ENCODE measurements at places on chromosomes 5 and 9.
A peak's percentile ranks its signal among the peaks of the same experiment; 100 is the strongest.

DNA sequence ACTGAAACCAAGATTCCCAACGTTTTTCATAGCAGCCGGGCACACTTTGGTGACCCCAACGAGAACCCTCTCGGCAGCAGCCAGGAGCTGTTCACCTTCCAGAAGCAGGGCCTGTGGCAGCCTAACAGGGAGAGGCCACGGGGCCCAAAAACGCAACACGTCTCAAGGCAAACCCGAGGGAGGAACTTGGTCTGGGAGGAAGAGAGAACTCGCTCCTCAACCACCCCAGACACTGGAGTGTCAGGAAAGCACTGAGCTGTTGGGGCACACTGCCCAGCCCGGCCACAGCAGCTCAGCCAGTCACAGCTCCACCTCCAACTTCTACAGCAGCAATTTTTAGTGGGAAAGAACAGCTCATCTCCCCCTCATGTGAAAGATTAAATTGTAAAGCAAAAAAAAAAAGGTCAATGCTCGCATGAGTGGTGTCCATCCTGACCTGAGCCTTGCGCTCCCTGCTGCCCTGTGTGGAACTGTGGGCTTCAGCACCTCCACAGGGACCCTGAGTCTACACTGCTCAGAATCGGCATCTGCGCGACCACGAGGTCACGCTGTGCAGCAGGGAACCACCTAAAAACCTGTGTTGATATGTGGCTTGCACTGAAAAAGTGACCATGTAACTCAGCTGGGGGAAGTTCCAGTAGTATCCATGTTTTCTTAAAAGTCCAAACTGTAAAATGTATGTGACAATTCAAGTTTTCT, 55.0 kb downstream of the IPPK start:
- DNase-seq = no peak

- DNase-seq = no peak
These were observed 9.4 kb downstream of the G3BP1 start for GRCh38 chr5:151781201-151781600.

GRCh38 chr9:79060766-79061165, 511.0 kb upstream of the TLE4 start:
- DNase-seq = no peak

GRCh38 chr9:86924206-86924605, 23.1 kb downstream of the GAS1 start:
- no peak for DNase-seq

- DNase-seq = no peak
These were observed 27.9 kb downstream of the C1QTNF2 start for GRCh38 chr5:160342413-160342941.

- peak; percentile 41 for DNase-seq
These were observed 446 bp downstream of the NXNL2 start for GRCh38 chr9:88535226-88536022.

DNA sequence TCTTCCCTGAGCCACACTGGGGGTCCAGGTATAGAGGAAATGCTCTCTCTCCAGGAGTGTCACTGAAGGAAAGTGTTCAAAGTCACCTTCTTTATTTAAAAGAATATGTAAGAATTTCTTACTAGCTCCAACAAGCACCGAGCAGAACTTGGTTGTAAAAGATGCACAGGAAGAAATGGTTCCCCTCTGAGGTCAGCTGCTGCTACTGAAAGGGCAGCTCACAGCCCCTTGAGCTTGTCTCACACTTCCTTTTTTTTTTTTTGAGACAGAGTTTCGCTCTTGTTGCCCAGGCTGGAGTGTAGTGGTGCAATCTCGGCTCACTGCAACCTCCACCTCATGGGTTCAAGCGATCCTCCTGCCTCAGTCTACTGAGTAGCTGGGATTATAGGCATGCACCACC, 77.2 kb downstream of the PRRT1B start:
- no peak for DNase-seq

GRCh38 chr5:87051502-87052113, 216.1 kb upstream of the RASA1 start:
- DNase-seq = no peak

- no peak for DNase-seq
These were observed 186.7 kb downstream of the MARCHF11 start for GRCh38 chr5:15992918-15993317.

DNA sequence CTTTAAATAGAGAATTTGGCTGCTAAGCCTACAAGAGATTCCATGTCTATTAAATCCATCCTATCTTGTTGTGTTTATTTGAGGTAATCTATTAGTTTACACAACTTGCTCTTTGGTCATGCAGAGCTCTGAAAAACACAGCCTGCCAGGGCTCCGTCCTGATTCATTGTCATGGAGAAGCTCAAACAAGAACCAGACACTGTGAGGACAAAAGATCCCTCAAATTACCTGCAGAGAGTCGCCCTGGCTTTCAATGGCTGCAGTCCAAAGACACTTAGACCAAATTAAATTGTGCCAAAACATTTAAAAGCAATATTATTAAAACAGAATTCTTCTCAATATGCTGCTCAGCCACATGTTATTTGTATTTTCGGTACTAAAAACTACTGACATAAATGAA, 60.1 kb downstream of the CDH18 start:
- DNase-seq = no peak

DNA sequence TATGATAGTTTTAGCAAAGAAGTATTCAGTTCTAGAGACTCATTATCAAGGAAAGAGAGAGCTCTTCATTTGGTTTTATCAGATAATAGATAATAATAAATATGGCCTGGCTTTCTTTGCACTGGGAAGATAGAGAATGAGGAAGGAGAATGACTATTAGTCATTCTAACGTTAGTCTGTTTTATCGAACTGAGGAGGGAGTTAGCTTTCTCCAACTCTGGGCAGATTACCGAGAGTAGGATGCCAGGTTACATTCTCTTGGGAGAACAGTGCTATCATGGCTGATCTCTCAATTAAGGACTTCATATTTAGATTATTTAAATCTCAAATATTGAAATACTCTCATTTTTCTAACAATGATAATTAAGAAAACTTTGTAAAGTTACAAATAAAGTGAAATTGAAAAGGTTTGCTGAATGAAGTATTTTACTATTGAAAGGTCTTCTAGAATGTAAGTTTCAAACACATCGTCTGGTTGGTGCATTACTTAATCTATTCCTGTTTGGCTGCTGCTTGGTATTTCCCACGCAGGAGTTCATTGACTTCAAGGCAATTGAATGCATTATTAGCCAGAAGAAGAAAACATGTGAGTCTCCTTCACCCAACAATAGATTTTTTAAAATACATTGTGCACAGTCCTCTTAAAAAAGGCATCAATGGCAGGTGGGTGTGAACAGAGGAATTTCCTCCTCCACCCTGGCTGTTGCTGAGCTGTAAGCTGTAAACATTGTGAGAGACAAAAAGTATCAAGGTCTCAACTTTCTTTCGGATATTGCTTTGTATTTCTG, 140.8 kb downstream of the C9orf152 start:
- no peak for DNase-seq

DNA sequence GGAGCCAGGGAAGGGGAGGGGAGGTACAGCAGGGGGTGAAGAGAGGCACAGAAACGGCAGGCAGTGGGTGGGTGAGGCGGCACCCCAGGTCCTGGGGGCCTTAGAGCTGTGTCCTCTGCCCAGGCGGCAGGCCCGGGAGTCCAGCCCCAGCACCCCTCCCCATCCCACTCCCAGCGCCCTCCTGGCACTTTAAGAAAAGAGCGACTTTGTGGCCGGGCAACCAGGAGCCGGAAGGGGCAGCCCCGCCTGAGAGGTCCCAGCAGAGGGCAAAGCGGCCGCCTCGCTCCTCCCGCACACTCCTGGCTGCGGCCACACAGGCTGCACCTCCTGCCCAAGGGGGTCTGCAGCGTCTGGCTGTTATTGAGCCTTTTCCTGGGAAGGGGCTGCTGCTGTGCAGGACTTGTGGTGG, 42.6 kb downstream of the NACC2 start:
- DNase-seq = peak; percentile 55

- DNase-seq = no peak
These were observed 576.7 kb downstream of the PTPRD start for GRCh38 chr9:10036095-10036494.

- DNase-seq = no peak
These were observed 533.4 kb upstream of the BRINP1 start for GRCh38 chr9:119902611-119903010.

DNA sequence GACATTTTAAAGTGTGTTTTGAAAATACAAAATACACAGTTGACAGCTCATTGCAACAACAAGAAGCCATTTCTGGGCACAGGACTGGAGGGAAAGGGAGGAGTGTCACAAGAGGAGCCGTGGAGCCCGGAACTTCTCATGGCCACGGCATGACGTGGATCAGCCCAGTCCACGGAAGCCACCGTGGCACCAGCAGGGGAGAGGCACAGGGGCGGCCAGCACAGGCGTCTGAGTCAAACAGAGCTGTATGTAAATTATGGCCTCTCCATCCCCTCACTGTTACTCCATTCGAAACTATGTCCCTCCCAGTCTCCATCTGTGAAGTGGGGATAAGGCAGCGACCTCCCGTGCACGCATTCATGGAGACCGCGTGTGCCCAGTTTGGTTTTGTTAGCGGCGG, 165.6 kb upstream of the IRX2 start:
- no peak for DNase-seq

GRCh38 chr5:60510049-60510448, 189.9 kb downstream of the DEPDC1B start:
- no peak for DNase-seq

DNA sequence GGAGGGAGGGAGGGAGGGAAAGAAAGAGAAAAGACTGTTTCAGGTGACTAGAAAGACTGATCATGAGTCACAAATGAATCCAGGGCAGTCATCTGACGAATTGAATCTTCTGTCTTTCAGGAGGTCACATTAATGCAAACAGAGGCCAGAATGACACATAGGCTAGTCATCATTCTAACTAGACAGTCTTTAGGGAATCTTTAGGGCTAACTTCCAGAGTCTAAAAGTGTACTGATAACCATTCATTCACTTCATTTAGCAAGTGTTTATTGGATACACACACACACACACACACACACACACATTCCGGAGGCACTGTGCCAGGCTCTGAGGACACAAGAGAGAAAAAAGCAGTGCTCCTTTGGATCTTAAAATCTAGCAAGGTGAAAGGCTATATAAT, 156.7 kb downstream of the EBF1 start:
- peak; percentile 82 for DNase-seq

GRCh38 chr5:140391732-140392131, 9.9 kb upstream of the ANKHD1 start:
- no peak for DNase-seq

- DNase-seq = no peak
These were observed 111.1 kb downstream of the SGCD start for GRCh38 chr5:156438076-156438475.

DNA sequence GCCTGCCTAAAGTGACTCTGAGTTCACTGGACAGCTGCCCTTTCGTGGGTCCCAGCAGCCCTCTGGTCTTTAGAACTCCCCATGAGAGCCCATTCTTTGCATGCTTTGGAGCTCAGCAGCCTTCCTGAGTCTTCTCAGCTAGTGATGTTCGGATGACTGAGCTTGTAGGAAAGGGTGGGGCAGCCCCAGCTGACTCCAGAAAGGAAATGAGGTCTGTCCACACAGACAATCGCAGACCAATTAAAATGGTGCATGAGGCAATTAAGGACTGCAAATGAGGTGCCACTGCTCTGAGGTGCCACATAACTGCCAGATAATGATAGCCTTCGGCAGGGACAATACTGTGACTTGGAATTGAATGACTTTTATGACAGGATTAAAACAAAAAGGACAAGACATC, 25.4 kb upstream of the TOMM5 start:
- peak; percentile 29 for DNase-seq

DNA sequence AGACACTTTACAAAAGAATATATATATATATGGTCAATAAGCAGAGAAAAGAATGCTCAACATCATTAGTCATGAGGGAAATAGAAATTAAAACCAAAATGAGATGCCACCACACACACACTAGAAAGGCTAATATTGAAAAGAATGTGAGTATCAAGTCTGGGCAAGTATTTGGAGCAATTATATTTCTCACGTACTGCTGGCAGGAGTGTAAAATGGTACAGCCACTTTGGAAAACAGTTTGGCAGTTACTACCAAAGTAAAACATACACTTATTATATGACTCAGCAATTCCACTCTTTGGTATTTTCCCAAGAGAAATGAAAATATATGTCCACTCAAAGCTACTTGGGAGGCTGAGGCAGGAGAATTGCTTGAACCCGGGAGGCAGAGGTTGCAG, 29.8 kb downstream of the NEUROG1 start:
- no peak for DNase-seq

DNA sequence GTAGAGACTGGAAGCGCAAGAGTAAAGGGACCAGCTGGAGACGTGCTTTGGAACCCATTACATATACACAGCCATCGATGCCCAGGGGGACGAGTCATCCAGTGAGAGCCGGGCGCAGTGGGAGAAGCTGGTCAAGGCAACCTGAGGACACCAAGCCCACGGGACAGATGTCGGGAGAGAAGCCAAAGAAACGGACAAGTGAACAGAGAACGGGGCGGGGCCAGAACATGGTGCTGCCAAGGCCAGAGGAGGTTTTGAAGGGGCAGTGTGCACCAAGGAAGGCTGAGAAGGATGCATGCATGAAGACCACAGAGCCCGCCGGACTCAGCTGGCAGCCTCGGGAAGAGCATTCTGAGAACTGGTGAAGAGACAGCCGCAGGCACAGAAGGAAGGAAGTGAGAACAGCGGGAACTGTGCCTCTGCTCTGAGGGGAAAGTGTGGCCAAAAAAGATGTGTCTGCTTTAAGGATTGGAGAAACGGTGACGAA, 20.3 kb downstream of the CAMSAP1 start:
- DNase-seq = no peak

DNA sequence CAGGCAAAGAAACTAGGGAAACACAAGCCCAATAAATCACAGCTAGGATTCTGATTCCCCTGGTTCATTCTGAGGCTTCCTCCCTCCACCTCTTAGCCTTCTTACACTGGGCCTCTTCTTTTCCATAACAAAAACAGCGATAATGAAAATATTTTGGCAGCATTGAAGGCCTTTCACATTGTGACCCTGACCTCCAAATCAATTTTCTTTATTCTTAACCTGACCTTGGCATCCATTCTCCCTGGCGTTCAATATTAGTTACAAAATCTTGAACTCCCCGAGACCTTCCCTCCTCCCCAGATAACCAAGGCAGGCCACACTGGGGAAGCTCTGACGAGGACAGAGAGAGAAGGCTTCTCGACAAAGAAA, 399.9 kb downstream of the ZSWIM6 start:
- DNase-seq = no peak

DNA sequence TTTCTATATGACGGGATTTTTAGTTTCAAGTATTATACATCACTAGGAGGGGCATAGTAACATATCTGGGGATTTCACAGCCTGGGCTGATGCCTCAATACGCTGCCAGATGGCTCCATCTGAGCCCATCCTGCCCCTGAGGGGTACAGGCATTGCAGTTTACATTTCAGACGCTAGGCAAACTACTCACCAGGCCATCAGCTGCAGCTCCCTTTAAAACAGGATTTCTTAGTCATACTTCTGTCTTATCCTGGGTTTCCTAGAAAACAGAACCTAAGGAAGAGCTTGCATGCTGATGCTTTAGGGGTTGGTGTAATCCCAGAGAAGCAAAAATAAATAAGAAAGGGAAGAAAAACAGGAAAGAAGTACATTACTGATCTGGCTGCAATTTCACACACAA, 372.8 kb upstream of the PIK3R1 start:
- DNase-seq = no peak
